ENCODE measurements at places on chromosomes 11 and 22.

DNA sequence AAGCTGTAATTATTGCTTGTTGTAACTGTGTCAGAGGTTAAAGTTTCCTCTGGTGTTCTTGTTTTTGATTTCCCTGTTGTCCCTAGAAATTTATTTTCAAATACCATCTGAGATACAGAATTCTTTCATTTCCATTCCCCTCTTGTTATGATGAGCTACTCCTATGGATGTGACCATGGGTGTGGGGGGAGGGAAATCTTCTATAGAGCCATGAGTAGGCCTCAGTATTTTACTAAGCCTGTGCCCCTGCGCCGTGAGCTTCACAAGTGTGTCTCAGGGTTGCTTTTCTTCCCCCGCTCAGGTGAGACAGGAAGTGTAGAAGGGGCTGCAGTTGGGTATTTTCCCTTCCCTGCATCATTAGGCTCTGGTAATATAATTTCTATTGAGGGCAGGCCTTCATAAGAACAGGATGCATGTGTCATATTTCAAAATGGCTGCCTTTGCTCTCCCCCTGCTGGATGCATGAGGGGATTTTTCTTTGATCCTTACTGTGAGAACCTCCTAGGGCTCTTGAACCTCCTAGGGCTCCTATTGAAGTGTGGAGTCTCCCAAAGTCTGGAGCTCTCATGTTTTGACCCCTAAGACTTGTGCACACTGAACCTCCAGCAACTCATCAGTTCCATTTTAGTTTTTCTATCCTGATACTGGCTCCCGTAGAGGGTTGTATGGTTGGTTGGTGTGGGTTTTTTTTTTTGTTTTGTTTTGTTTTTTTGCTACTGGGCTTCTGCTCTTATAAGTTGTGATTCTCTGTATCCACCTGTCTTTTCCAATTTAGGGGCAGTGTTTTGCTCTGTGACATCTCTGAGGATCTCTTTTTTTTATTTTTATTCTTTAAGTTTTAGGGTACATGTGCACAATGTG lies 658.2 kb downstream of the NTM start:
- DNase-seq: no peak

DNA sequence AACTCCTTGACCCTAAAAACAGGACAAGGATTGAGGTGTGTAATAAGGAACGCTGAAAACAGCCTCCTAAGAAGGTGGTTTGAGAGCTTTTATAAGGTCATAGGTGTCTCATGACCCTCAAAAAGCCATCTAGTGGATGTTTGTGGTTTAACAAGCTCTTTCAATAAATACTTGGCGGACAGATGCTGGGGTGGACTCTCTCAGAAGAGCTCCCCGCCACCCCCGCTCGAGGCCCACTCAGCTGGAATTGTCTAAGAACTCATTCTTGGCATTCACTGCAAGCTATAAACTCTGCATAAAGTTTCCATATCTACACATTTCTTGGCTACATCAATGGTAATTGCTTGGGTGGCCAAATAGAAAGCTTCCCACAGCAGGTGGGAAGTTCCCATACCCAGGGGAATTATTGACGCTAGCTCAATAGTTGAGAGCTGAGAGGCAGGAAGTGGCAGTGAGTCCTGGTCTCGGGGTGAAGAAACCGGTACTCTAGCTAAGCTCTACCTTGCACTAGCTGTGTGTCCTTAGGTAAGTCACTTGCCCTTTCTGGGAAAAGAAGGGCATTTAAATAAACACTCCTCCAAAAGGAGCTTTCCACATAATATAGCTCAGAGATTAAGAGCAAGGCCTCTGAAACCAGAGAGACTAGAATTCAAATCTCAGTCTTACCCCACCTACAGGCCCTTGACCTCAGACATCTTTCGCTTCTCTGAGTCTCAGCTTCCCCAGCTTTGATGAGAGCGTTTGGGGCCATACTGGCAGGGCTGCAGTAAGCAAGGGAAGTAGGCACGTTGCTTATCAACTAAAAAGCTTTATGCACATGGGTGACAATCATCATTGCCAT lies 6.4 kb downstream of the MS4A15 start:
- DNase-seq: no peak

DNA sequence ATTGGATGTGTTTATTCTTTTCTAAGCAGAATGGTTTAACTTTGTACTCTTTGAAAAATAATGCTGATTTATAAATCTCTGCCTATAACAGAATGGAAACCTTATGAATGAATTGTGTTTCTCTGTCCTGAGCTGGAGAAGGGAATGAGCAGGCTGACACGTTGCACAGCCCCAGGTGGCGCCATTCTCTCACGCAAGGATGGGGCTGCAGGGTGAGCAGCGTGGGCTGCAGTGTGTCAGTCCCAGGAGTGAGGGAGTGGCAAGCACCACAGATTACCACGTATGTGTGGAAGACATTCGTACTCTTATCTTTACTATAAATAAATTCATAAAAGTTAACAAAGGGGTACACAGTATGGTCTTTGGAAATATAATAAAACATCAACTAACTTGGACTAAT lies 33.4 kb downstream of the FDX1 start:
- DNase-seq: no peak

- DNase-seq: no peak
These were observed 7.3 kb downstream of the SELENOM start for GRCh38 chr22:31099841-31100761.

GRCh38 chr11:74683941-74684481 lies 47.2 kb downstream of the CHRDL2 start:
- no peak for DNase-seq

GRCh38 chr22:44338177-44338810 lies 25.5 kb upstream of the SHISAL1 start:
- no peak for DNase-seq

DNA sequence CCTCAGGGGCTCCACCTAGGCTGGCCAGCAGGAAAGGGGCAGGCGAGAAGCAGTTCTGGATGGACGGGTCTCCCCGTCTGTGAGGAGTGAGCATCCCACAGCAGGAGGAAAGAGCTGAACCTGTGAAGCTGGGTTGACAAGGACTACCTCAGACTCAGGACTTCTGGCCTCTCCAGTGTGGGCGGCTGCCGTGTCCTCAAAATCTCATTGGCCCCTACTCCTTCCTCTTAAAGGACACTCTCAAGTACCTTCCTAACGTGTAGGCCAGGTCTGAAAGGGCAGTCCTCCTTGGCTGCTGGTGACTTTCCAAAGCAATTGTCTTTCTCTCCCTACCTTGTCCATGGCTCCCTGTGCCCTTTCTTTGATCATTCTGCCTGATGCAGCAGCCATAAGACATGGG lies 107.0 kb upstream of the AKIP1 start:
- DNase-seq: no peak

DNA sequence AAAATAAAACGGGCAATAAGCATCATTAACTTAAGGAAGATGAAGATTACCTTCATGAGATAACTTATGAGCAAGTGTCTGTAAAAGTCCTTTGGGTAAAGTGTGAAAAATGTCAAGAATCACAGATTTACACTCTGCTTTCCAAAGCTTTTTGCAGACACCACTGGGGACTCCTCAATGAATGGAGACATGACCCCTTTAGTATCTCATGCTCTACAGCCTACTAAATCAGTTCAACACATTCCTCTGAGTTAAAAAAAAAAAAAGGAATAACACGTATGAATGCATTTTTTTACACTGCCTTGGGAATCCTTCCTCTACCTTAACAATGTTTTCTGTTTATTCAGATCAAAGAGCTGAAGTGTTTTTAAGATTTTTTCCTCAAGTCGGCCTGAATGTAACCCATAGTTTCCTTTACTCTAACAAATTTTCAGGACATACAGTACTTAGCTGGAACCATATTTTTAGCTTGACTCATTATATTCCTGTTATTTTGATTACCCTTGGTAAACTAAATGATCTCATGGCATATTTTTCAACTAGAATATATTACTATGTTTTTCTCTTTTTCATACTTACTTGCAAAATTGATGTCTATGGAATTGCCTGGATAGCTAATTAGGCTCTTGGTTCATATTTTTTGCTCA lies 25.9 kb upstream of the RAB30 start:
- DNase-seq: no peak

DNA sequence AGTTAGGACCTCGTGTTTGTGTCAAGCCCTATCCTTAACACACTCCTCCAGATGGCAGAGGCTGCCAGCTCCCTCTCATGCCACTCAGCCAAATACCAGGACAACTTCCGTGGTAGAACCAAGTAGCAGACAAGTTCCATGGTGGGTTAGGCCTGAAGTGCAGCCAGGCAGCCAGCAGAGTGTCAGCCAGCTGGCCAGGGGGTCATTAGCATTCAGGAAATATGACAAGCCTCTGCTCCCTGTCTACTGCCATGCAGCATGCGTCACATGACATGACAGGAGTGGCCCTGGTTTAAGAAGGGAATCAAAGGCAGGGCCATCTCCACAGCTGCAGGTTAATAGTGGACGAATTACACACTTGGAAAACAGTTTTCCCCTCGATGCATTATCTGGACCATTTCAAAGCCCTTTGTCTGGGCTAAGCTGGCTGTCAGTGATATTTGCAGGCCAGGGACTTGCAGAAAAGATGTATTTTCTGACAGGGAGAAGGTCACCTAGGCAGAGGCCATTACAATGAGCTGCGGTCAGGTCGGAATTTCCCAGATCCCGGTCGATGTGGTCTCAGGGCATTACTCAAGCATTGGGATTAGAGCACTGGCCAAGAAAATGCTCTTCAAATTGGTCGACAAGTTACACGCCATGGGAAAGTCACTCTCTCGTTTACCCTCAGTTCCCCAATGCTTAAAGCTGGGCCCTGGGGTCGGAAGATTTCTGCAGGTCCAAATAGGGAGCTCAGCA lies 461.7 kb upstream of the CADM1 start:
- DNase-seq: no peak

DNA sequence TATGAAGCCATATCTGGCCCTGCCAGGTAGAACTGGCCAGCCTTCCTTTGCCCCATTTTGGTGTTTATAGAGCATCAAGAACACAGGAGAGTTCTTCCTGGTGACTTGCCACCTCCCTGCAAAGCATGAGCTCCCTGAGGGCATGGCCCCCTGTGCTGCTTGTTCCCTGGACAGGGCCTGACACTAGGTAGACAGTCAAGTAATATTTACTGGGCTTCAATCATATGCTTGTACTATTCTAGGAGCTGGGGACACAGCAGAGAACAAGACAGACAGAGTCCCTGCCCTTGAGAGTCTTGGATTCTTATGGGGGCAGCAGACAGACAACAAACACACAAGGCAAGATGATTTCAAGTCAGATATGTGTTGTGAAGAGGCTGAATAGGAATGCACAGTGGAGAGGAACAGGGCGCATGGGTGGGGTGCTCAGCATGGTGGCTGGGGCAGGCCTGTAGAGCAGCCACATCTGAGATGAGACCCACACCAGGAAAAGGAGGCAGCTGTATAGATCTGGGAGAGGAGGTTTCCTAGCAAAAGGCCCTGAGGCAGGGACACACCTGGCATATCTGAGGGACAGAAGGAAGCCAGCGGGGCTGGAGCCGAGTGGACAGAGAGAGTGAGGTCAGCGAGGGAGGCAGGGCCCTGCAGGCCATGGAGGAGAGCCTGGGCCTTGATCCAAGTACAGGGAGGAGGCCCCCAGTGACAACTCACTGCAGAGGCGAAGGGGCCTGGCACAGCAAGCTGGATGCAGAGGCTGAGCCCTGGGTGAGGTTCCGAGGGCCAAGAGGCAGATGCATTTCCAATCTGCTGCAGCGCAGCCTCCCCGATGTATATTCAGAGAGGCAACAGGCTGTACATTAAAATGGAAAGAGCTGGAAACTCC lies 10.2 kb upstream of the CBX6 start:
- no peak for DNase-seq

- no peak for DNase-seq
These were observed at the start of gene DKK3 for GRCh38 chr11:12007769-12008737. Gene DKK3 (minus strand): TSS chr11:12008626. CDS start chr11:12008582, 44 bp downstream.

DNA sequence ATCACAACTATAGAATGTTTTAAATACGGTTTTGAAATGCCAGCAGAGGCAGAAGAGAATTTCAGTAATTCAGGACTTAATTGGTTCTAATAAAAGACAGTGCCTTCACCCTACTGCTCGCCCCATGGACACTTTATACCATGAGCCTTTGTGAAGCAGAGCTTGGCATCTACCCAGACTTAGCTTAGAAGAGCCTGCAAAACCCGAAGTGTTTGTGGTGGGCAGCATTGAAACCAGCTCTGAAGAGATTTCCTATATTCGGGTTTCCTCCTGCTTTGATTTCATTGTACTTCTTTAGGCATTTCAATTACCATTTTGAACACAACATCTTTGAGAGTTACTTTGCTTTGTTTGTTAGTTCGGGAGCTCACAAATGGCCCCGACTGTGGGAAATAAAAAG lies 185.1 kb upstream of the MTNR1B start:
- DNase-seq: no peak

- DNase-seq: no peak
These were observed 9.6 kb upstream of the IFITM3 start for GRCh38 chr11:330307-330693.

- no peak for DNase-seq
These were observed 2.3 kb downstream of the PRR33 start for GRCh38 chr11:1889224-1889930.

DNA sequence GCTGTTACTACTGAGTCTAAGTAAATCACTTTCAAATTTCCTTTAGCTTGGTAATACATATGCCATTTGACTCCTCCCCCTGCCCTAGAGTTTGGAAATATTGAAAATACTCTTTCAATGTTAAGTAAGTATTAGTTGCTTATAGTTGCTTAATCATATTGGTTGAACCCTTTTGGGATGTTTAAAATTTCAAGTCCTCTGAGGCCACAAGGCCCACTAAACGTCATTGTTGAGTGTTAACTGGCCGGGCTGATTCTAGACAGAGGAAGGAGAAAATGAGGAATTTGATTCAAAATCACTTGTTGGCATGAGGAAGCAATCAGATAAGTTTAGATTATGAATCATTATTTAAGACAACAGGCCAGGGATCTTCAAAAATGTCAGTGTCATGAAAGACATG lies 8.5 kb downstream of the NAV2 start:
- no peak for DNase-seq

- no peak for DNase-seq
These were observed 12.9 kb upstream of the CASTOR1 start for GRCh38 chr22:30301995-30302809.

DNA sequence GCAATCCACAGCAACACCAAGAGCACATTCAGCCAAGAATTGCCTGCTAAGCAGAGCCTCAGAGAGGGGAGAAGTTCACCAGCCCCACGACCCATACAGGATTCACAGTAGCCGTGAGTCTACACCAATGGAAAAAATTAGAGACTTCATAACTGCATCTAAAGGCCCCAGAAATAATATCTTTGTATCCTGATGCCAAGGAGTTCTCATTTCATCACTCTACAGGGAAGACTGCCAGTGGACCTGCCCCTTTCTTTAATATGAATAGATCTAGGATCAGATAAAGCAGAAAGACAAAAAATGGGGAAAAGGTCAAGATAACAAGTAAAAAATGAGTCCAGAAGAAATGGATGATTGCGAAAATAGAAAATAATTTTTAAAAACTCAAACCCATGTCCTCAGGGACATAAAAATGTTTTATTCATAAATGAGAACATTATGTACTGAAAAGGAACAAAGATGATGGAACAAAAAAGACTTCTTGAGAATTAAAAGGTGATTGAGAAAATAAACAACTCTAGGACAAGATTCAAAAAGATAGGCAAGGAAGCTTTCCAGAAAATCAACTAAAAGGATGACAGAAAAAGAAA lies 9.5 kb downstream of the APOL3 start:
- no peak for DNase-seq

DNA sequence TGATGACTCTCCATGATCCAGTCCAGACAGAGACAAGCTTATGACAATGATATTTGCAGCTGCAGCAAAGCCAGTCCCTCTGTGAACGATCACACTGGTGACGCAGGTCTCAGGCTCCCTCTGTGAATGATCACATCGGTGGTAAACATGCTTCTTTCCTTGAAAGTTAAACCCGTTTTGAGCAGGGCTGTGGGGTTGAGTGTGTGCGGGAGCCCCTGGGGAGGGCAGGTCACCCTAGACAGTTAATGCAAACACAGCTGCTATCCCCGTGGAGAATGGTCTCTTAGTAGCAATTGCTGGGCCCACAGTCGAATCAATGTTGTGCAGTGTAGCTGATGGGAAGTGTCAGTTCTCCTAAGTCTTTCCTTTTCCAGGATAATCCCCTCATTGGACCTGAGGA lies 71.0 kb upstream of the KIRREL3 start:
- no peak for DNase-seq
